Dorsolateral prefrontal cortex (tissue), 122 donors: ENCODE measurements at places on chromosomes 1 and 21. TPM values are rescaled to one million over a fixed set of nuclear protein-coding genes. Genes with fewer than 3 reads are reported as not detected.

Gene TIE1
- 12.8 TPM for total RNA-seq

DNA sequence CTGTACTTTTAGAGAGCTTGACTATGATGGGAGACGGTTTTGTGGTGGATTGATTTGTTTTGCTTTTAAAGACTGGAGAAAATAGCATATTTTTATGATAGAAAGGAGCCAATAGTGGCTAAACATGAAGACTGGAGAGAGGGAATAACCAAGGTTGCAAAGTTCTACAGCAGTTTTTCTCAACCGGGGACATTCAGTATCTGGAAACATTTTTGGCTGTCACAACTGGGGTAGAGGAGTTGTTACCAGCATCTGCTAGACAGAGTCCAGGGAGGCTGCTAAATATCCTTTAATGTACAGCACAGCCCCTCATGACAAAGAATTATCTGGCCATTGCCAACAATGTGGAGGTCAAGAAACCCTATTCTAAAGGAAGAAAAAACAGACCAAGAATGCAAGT, 38.4 kb upstream of the RAP1A start:
- no peak for DNase-seq

DNA sequence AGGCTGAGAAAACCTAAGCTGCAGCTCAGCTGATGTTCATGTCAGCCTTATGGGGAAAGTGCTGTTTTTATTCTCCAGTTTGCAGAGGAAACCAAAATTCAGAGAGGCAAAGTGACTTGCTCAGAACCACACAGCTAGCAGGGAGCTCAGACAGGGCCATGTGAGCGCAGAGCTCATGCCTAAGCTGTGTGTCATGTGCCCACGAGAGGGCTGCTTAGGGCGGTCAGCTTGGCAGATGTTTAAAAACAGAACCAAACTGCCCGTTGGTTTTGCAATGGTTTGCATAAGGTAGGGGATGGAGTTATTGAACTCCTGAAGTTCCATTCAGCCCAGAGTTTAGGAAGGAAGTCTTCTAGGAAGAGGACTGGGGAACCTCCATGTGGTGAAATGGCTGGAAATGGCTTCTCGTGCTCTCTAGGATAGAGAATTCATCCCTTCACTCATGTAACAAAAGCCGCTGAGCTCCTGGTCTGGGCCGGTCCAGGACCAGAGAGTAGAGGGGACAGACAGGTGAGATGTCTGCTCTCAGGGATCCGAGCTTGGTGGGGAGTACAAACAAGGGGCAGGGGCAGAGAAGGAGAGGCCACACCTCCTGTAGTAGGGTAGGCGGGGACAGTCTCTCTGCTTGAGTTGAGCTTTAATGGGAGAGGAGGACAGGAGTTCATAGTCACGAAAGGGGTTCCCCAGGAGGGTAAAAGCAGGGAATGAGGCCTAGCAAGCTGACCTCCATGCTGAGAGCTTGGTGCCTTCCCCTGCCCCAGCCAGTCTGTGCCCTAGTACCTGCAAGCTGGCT, 46.9 kb downstream of the ARHGEF10L start:
- no peak for DNase-seq

GRCh38 chr1:156438278-156438987, 62.1 kb downstream of the MEF2D start:
- DNase-seq, result no peak

Gene TRIM63
- total RNA-seq, result not detected

Gene SCP2
- 95.2 TPM for total RNA-seq

Gene KCNJ15
- 0.20 TPM for total RNA-seq

DNA sequence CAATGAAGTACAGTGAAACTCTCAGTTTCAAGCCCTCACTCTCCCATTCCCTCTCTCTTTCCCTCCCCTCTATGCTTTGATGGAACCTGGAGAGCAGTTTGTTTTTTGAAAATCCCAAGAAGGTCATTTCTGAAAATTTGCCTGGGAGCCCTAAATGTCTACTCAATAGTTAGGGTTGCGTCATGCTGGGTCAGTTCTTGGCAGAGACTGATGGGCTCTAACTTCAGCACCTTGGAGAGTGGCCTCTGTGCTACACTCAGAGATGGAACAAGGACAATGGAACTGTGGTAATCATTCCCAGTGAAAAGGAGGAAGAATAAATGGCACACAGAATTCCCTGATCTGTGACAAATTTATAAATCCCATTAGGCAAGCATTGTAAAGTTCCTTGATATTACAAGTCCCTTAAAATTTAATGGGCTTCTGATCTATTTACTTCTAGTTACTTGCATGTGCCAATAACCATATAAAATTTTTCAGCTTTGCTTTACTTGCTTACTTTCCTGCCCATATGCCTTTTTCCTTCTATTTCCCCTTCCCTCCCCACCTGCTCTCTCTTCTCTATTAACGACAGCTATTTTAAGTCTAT, 182.9 kb upstream of the KCND3 start:
- no peak for DNase-seq

GRCh38 chr21:44612669-44613229, 870 bp downstream of the KRTAP10-8 start:
- DNase-seq, result no peak
